GM23338 (cell line): ENCODE measurements at places on chromosomes 4 and X.

GRCh38 chr4:148077581-148077980, 345.7 kb downstream of the ARHGAP10 start:
- no peak for DNase-seq

- DNase-seq: no peak
Observed at GRCh38 chrX:24204331-24204730, 54.8 kb downstream of the ZFX start.

GRCh38 chr4:33160126-33160525, 2440.0 kb downstream of the PCDH7 start:
- peak; percentile 53 for DNase-seq

- DNase-seq: no peak
Observed at GRCh38 chr4:41199788-41200187, 14.6 kb downstream of the APBB2 start.

DNA sequence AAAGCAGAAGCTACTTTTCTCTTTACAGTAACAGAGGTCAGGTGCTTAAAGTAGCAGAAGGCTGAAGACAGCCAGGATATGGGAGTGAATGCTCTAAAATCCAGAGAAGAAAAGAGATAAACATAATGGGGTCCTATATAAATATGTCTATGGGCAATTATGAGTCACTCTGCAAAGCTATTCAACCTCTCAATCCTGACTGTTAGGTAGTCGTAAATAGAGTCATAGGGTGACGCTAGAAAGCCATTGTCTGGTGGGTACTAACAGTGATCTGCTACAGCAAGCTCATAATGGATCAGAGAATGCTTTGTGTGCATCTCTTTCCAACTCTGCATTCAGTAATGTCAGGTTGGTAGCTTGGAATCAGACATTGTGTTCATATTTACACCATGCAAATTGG, 53.5 kb upstream of the PDE5A start:
- DNase-seq: no peak

DNA sequence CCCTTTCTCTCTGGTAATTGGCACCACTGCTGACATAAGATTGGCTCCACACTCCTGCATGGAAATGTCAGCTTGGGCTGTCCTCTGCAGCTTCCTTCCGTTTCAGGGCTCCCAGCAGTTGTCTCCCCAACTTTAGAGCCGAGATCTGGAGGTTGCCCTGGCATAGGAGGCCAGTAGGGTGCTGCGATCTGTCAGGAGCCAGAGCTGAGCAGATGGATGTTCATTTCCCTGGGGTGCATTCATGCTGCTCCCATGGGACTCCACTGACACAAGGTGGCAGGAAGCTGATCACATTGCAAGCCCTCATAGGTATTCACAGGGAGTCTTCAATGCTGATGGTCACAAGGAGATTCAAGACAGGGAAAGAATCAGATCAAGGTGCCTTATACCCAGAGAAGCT, 116.6 kb upstream of the RAI2 start:
- DNase-seq: no peak

DNA sequence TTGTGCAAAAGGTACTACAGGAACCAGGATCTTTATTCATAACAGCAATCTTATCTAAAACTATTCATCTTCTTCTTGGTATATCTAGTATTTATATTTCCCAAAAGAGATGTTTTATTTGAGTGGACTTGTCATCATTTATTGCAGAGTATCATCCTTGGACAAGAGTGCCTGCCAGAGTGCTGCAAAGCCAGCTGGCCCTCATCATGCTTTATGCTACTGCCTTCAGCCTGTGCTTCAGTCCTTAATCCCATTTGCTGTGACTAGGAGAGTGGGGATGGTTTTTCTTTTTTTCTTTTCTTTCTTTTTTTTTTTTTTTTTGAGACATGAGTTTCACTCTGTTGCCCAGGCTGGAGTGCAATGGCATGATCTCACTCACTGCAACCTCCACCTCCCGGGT, 33.5 kb upstream of the ELF2 start:
- DNase-seq: no peak

DNA sequence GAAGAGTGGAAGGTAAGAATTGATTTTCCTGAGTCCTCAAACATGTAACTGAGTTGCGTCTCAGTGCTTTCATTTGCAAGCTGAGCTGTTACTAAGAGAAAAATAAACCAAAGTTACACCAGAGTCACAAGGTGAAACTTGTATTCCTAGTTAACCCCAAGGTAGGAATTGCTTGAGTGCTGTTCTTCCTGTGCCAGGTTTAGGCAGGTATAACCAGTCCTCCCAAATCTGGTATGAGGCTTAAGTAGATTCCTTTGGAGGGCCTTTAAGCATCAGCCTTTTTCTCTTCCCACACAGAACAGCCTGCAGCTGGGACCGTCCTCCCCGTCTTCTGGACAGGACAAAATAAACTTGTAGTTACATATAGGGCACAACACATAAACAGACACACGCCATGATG, 2.3 kb upstream of the BTC start:
- no peak for DNase-seq

- no peak for DNase-seq
Observed at GRCh38 chr4:118972167-118972566, 83.5 kb downstream of the SYNPO2 start.

GRCh38 chr4:25095837-25096236, 64.4 kb downstream of the SEPSECS start:
- DNase-seq: peak; percentile 11

DNA sequence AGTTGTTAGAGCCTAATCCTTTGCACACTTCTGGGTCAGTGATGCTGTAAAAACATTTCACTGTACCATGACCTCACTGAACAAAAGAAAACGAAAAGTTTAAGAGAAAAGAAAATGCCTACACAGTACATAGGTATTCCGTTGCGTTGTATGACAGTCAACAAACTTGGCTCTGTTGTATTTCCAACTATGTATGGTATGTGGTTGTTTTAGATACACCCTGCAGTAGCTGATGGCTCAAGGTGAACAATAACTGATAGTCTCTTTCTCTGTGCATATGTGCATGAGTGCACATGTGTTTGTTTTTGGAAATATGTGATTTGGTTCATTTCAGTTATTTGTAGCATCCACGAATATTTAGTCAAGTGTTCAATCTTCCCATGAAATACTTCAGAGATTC, 176.0 kb downstream of the BMPR1B start:
- no peak for DNase-seq

DNA sequence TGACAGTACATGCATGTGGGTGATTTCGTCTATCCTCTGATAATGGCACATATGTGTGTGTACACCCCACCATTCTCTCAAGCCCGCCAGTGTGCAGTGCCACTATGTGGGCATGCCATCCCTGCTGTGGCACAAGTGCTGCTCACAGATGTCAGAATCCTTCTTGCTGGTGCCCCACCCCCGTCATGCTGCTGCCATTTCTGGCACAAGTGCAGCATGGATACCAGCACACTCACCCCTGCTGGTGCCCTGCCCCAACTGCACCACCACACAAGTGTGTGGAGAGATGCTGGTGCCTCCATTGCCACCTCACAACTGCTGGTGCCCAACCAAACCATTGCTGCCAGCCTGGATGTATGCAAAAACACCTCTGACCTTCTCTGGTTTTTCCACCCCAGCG, 1133.8 kb downstream of the TECRL start:
- no peak for DNase-seq

DNA sequence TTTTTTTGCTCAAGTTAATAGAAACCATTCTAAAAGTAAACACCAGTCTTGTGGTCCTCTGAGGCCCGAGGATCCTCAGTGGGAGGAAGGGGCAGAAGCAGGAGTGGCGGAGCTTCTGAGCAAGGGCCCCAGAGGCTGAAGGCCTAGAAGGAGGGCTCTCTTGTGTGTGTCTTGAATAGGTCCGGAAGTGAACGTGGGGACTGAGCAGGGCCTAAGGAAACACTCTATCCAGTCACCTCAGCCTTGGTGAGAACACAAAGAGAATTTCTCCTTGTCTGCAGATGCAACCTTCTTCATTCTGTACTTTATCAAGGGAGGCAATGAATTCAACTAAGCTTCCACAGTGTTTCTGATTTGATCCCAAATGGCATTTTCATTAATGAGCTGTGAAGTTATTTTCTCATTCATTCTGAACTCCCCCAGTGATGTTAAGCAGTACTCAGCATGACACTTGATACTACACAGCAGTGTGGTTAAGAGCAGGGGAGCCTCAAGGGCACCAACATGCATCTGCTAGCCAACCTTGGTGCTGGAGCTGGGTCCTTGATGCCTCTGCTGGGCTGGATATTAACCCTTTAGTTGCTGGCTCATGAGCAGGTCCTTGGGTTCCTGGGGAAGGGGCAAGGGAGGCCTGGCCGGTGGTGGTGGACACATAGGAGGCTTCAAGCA, 64.7 kb downstream of the RBM47 start:
- peak; percentile 57 for DNase-seq

DNA sequence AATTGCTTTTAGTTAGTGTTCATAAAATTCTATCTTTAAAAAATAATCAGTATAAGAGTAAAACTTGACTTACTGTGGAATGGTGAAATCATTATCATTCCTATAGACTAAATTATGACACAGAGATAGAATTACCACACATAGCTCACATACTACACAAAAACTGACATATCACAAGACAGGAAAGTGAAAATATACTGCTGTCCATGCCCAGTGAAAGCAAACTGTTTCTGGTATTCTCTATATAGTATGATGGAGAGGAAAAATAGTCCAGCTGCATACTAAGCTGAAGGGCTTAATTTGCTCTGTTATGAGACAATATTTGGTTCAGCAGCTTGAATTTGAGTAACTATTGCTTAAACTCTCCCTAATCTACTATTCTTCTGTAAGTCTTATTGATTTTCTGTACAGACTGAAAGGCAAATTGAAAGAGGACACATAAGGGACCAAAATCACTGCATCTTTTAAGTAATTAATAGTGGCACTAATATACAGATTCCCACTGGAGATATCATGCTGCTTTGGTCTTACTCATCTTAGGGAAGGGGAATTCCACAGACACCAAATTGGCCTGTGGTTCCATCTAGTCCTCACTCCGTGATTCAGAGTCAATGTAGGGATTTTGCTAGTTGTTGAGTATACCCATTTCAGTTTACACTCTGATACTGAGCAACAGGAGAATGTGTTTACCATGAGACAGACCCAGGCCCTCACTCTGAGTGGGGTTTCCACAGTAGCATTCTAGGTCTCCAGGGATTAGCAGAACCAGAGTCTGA, 47.4 kb upstream of the AGA start:
- no peak for DNase-seq

DNA sequence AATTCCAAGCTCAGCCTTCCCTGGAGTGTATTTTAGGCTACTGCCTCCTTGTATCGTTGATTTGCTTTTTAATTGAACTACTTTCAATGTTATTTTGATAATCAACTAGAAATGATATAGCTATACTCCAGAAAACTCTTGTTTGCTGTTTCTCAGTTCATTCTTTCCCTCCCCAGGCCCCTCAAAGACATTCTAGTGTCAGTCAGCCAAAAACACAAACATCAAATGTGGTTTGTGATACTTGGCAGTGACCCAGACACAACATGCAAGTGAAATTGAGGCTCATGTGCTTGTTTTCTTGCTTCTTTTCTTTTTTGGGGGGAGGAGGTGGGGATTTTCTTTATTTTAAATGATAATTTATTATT, 7.6 kb downstream of the FAT4 start:
- DNase-seq: no peak

DNA sequence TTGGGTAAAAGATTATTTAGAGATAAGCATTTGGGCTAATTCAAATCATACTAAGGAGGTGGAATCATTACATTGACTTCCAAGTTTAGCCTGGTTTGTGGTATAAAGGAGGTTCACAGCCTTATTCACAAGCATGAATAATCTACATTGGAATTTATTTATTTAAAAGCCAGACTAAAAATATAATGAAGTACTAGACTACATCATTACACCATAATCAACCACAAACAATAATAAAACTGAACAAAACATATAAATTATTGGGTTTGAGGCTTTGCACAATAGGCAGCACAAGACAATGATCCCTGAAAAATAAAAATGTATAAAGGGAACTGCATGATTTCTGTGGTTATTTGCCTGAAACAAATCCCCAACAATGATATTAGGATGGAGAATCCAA, 314.0 kb downstream of the GBA3 start:
- no peak for DNase-seq

DNA sequence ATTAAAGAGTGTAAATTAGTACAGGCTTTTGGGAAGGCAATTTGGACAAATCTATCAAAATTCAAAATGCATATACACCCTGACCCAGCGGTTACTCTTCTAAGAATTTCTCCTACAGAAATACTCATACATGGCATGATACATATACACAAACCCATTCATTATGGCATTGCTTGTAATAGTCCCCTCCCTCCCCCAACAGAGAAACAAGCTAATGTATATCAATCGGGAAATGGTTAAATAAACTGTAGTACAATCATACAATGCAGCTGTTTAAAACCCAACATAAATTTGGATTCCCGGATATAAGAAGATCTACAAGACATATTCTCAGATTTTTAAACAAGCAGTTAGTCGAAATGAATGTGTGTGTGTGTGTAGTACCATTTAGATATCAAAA, 808 bp downstream of the HUWE1 start:
- no peak for DNase-seq

DNA sequence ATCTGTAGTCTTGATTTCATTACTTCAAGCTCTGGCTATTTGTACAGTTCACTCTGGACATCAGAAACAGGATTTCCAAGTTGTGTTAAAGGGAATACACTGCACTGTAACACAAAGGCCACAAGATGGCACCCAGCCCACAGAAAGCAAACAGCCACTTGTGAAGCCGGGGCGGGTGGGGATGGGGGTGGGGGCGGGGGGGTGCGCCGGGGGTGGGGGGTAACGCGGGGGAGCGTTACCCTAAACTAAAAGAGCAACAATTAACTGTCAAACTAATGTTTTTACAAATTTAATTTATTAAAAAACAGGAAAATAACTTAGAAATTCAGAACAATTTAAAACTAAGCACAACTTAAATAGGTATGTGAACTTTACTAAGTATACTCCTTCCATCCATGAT, 27.3 kb downstream of the PRDX4 start:
- DNase-seq: peak; percentile 55
